Fibroblast of lung (primary cell): ENCODE measurements at places on chromosomes 16 and 17. TPM values are rescaled to one million over a fixed set of nuclear protein-coding genes. Genes with fewer than 3 reads are reported as not detected.

The GJC1 gene
- 19.3 and 33.9 TPM in 2 replicates for total RNA-seq

The TBC1D3E gene
- total RNA-seq: not detected in 2 replicates

The GGT6 gene
- total RNA-seq: not detected in 2 replicates

The CLDN7 gene
- 2.6 and 17.2 TPM in 2 replicates for total RNA-seq

GRCh38 chr16:21628121-21628726 is 24.2 kb downstream of the IGSF6 start:
- no peak overlapping the region for H3K4me3 ChIP-seq
- no peak for DNase-seq
- peaks cover 14% of the 10 kb centered on the region for H3K4me1 ChIP-seq
- no peaks in the 10 kb centered on the region for H3K27me3 ChIP-seq

DNA sequence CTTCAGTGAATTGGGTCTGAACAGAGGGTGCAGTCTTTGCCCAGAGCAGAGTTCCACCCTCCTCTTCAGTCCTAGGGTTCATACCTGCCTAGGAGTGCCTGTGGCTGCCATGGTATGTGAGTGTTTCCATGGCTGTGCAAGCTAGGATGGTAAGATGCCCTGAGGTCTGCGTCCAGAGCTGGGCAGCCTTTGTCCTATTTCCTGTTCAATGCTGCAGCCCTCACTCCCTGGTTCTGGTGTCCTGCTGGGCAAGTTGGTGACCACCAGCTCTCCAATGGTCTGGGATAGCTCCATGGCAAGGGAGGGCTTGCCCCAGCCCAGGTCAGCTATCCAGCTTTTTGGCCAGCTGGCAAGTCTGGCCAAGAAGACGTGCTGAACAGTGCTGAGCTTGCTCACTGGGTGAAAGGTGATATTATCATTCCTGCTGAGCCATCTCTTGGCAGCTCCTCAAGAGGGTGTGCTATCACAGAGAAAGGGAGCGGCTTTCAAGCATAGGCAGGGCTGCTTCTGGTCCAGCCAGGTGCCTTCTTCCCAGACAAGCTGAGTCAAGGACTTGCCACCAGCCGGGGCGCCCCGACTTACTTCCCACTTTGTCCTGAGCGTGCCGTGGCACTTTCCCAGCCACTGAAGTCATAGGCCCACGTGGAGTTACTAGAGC is 13.0 kb upstream of the NFATC3 start:
- H3K27ac ChIP-seq: no peak overlapping the region
- no peak overlapping the region for H3K4me3 ChIP-seq
- H3K4me1 ChIP-seq: no peaks in the 10 kb centered on the region

DNA sequence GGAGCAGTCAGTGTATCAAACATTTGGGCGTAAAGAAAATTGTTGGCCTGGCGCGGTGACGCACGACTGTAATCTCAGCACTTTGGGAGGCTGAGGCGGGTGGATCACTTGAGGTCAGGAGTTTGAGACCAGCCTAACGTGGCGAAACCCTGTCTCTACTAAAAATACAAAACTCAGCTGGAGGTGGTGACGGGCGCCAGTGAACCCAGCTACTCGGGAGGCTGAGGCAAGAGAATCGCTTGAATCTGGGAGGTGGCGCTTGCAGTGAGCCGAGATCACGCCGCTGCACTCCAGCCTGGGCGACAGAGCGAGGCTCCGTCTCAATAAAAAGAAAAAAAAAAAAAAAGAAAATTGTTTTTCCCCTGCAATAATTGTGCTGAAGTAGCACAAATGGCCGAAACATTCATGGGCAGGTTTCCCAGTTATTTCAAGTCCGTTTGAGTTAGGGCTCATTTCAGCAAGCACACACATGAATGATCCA is 1.4 kb downstream of the GCSH start:
- no peaks in the 10 kb centered on the region for H3K36me3 ChIP-seq
- H3K4me3 ChIP-seq: peak overlapping the region; percentile 71
- DNase-seq: peak; percentile 30
- no peak overlapping the region for H3K27ac ChIP-seq
- H3K27me3 ChIP-seq: no peaks in the 10 kb centered on the region

GRCh38 chr16:67432506-67432890 is 1.6 kb downstream of the HSD11B2 start:
- no peak for DNase-seq
- H3K27ac ChIP-seq: no peak overlapping the region
- no peaks in the 10 kb centered on the region for H3K36me3 ChIP-seq
- H3K4me1 ChIP-seq: peaks cover 5% of the 10 kb centered on the region

- no peak overlapping the region for H3K27ac ChIP-seq
- H3K27me3 ChIP-seq: no peaks in the 10 kb centered on the region
- no peaks in the 10 kb centered on the region for H3K4me1 ChIP-seq
- no peaks in the 10 kb centered on the region for H3K36me3 ChIP-seq
- no peak for DNase-seq
Observed at GRCh38 chr16:63183743-63184142, 1147.5 kb upstream of the CDH8 start.

DNA sequence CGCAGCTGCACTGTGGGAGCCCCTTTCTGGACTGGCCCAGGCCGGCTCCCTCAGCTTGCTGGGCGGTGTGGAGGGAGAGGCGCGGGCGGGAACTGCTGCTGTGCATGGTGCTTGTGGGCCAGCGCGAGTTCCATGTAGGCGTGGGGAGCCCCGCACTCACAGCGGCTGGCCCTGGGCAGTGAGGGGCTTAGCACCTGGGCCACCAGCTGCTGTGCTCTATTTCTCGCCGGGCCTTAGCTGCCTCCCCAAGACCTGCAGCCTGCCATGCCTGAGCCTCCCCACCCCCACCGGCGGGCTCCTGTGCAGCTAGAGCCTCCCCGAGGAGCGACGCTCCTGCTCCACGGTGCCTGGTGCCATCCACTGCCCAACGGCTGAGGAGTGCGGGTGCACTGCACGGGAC is 1.7 kb downstream of the MTHFSD start:
- H3K4me1 ChIP-seq: no peaks in the 10 kb centered on the region
- no peak overlapping the region for H3K4me3 ChIP-seq
- peaks cover 6% of the 10 kb centered on the region for H3K36me3 ChIP-seq
- no peak for DNase-seq
- H3K27ac ChIP-seq: no peak overlapping the region

DNA sequence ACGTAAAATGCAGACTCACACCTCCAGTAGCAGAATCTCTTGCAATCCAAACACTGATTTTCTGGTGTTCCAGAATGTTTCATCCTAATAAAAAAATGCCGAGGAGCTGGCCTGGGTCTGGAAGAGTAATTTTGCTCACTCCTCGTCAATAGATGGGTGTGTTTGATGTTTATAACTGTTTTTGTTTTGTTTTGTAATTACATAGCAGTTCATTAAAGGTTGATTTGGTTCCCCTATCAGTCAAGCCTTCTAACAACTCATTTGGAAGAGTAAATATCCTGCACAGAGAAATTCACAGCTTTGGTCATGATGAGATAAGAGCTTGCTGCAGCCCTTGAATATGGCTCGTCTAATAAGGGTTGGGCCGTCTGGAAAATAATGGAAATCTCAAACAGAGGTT is 36.8 kb upstream of the ELAC2 start:
- no peaks in the 10 kb centered on the region for H3K36me3 ChIP-seq
- H3K27ac ChIP-seq: no peak overlapping the region
- H3K27me3 ChIP-seq: no peaks in the 10 kb centered on the region
- no peak for DNase-seq
- H3K4me3 ChIP-seq: no peak overlapping the region

DNA sequence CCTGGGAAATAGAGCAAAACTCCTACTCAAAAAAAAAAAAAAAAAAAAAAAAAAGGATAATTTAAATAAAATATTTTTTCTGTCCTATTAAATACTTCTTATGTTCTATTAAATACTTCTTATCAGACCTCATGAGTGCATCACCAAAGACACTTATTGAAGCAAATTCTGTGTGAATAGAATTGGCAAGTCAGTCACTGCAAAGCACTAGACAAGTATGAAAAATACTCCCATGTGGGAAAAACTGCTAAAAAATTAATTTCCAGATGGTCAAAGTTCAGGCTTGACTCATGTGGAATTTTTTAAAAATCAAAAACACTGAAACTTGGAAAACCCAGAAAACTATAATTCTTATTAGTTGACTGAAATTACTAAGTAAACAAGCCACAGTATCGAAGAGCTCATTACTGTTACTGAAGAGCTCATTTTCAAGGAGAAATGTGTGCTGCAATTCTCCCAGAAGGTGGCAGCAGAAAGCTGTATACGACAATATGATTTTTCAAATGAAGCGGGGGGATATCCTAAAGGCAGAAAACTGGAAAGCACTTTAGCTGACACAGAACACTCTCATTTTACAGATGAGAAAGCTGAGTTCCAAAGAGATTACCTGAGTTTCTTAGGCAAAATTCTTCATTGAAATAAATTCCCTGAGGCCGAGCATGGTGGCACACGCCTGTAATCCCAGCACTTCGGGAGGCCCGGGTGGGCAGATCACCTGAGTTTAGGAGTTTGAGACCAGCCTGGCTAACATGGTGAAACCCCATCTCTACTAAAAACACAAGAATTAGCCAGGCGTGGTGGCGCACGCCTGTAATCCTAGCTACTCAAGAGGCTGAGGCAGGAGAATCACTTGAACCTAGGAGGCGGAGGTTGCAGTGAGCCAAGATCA is 15.9 kb upstream of the FBXO47 start:
- H3K36me3 ChIP-seq: no peaks in the 10 kb centered on the region
- H3K4me1 ChIP-seq: peaks cover 11% of the 10 kb centered on the region
- DNase-seq: peak; percentile 58
- H3K27ac ChIP-seq: no peak overlapping the region
- H3K27me3 ChIP-seq: no peaks in the 10 kb centered on the region

DNA sequence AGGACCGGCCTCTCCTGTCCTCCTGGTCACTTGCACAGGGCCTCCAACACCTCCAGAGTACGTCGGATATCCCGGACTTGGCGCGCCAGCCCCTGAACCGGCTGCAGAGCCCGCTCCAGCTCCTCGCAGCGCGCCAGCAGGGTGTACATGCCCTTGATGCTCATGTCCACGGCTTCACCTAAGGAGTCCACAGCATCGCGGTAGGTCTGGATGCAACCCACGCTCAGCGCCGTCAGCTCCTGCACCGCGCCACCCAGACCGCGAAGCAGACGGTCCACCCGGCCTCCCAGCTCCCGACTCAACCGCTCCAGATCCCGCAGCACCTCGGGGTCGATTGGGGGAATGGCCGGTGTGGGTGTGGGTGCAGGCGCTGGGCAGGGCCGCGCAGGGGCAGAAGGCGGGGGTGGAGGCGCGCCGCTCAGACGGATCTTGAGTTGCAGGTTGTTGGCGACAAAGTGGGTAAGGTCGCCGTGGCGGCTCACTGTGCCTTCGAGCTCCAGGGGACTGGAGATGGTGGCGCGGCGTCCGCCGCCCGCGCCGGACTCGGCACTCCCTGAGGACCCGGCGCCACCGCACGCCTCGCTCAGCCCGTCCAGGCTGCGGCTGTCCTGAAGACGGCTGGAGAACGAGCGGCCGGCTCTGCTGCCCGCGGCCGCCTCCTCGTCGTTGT is 804 bp downstream of the BORCS6 start:
- H3K27ac ChIP-seq: peak overlapping the region; percentile 61
- H3K36me3 ChIP-seq: no peaks in the 10 kb centered on the region
- no peaks in the 10 kb centered on the region for H3K27me3 ChIP-seq
- peak overlapping the region; percentile 76 for H3K4me3 ChIP-seq
- DNase-seq: peak; percentile 24
- peaks cover 13% of the 10 kb centered on the region for H3K4me1 ChIP-seq

GRCh38 chr17:2364763-2365116 is 27.4 kb downstream of the SGSM2 start:
- peaks cover 7% of the 10 kb centered on the region for H3K36me3 ChIP-seq
- no peak overlapping the region for H3K4me3 ChIP-seq
- no peak for DNase-seq
- H3K27me3 ChIP-seq: no peaks in the 10 kb centered on the region
- H3K4me1 ChIP-seq: peaks cover 1% of the 10 kb centered on the region
